ENCODE measurements at places on chromosomes 1 and 21.

GRCh38 chr21:41678016-41678923 lies 88.6 kb downstream of the RIPK4 start:
- DNase-seq: peak; percentile 92

- DNase-seq: no peak
These were observed 29.0 kb downstream of the WNT3A start for GRCh38 chr1:228035844-228036243.

- no peak for DNase-seq
These were observed 12.6 kb downstream of the FHAD1 start for GRCh38 chr1:15259622-15260007.

DNA sequence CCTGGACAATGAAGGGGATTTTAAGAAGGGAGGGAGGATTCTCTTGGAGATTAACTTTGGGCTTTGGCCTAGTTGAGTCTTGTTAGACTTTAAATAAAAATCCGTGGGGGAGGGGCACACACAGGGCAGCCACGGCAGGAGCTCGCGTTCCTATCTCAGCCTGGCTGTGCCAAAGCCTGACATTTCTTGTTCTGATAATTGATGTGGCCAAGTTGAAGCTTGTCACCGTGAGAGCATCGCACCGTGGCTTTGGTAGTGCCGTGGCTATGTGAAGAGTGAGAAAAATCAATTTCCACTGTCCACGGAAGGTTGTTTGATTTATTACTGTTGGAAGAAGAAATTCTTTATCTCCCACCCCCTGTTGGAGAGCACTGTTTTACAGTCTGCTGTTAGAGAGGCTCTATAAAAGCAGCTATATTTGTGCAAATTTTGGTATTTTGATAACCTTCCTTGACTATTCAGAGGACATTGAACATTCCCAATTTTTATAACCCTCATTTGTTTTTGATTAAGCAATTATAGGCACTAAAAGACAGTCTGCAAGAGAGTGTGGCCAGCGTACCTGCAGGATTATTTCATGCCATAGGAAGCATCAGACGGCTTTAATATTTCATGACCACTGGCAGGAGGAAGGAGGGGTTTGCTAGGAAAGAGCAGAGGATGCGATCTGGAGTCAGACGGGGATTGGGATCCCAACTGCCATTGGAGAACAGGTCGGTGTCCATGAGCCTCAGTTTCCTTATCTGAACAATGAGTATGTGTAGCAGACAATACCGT lies 160.7 kb downstream of the KAZN start:
- DNase-seq: no peak

DNA sequence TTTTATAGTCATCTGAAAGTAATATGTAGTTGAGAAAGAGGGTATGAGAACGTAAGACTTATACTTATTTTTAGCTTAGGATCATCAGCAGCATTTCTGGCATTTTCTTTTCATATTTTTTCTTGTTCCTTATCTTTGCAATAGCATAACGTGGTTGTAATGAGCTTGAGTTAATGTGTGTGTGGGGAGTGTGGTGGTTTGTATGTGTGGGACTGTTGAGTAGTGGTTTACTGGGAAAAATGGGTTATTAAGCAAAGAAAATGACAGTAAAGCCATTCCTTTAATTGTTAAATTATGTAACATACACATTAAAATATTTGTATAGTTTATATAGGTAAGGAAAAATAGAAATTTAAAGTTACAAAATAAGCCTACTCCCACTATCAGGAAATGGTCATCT lies 15.2 kb downstream of the PIP5K1A start:
- DNase-seq: no peak

GRCh38 chr21:33299181-33299752 lies 25.5 kb upstream of the IFNAR1 start:
- DNase-seq: no peak

DNA sequence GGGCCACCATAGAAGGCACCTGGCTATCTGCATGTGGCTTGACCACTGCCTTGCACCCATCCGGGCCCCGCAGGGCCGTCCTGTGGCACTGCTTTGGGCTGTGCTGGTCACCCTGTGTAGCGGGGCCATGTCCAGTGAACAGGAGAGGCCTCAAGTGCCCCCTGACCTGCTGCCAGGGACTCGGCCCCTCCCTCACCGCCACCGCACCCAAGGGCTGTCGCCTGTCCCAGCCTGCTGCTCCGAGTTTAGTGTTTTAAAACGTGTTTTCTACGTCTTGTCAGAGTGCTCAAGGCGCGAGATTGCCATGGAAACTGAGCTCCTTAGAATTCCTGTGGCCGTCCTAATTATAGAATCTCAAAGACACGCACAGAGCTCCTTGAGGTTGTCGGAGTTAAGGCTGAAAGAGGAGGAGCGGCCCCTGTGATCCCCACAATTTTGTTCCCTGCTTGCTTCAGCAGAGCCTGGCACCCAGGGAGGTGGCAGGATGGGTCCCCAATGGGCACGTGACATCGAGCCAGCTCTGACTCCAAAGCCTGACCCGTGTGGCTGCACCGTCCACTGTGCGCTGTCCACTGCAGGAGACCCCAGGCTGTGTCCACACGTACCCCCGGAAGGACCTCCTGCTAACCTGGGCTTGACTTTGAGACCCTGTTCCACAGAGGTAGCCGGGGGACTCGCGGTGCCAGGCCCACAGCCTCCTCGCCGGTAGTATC lies 66.2 kb downstream of the FAAP20 start:
- no peak for DNase-seq

DNA sequence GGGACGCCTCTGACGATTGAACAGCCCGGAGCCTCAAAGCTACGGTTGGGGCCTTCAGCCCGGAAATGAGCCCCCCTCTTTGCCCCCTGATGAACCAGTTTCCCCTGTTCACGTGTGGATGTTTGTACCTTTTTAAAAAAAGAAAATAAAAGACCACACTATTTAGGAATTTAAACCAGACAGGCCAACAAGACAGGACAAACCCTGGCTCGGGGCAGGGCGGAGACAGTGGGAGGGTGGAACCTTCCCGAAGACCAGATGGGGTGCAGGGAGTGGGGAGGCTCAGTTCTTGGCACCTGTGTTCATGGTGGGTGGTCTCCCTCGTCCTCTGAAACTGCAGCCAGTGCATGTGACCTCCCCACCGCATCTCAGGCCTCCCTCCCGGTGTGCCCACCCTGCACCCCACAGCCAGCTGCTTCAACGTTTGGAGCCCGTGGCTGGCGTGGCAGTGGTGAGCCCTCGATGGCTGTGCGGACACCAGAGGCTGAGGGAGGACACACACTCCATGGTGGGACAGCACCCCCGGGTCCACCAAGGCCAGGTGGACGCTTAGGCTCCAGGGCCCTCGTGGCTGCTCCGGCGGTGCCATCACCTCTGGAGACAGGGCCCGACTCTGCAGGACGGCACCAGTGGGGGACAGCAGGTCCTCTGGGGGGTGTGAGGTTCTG lies 45.6 kb downstream of the COL18A1 start:
- no peak for DNase-seq

DNA sequence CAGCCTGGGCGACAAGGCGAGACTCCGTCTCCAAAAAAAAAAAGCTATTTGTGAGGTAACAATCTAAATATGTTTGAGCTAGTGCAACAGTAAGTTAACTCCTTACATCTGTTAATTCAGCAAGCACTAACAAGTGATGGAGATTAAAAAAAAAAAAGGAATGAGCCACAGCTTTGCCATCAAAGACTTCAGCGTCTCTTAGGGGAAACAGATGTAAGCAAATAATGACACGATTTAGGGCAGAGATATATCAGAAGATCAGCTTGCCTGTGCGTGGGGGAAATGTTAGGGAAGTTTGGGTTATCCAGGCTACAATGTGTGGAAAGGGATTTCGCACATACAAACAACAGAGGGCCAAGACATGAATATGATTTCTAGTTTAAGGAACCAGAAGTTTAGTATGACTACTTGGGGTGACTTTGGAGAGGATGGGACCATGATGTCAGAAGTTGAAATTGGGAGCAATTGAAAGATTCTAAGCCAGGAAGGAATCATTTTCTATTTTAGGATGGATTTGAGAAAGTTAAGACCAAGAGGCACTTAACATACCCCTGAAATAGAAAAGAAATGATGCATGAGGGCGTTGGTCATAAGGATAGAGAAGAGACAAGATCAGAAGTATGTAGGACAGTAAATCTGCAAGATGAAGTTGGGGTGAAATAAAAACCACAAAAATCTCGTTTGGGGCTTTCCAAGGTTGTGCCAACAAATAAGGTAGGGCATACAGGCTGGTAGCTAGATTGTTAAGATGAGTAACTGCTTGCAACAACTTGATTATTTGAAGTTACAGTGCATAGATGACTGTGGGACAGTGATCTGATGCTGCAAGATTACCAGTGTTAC lies 2.4 kb upstream of the BRWD1 start:
- DNase-seq: no peak

- DNase-seq: peak; percentile 46
These were observed 46.9 kb upstream of the GNG12 start for GRCh38 chr1:67880056-67880601.

GRCh38 chr1:238701024-238701423 lies 685.3 kb upstream of the CHRM3 start:
- no peak for DNase-seq

GRCh38 chr1:155479205-155479604 lies 83.4 kb downstream of the ASH1L start:
- DNase-seq: no peak

- DNase-seq: no peak
These were observed 76.5 kb upstream of the CTTNBP2NL start for GRCh38 chr1:112319371-112320040.

DNA sequence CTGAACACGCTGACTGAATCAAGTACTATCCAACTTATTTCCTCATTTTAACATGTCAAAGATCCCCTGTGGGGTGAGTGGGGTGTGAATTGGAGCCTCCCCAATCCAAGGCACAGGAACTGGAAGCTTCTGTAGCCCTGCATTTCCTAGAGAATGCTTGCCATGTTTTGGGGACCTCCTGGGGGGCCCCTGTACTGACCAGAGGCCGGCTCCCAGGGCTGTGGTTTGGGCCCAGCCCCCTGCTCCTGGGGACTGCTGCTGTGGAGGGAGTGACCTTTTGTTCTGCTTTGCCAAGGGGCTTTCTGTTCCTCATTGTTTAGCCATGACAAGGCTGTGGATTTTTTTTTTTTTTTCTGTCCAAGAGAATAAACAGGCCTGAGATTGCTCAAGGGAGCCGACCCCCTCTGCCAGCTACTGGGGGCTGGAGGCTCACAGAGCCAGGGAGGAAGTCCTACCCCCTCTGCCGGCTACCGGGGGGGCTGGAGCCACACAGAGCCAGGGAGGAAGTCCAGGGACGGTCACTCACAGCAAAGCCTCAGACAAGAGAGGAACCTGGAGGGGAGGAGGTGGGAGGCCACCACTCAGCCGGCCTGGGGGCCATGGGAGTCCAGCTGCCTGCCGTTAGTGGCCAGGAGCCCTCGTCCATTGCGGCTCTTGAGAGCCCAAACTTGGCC lies 17.4 kb downstream of the TNFRSF1B start:
- no peak for DNase-seq

DNA sequence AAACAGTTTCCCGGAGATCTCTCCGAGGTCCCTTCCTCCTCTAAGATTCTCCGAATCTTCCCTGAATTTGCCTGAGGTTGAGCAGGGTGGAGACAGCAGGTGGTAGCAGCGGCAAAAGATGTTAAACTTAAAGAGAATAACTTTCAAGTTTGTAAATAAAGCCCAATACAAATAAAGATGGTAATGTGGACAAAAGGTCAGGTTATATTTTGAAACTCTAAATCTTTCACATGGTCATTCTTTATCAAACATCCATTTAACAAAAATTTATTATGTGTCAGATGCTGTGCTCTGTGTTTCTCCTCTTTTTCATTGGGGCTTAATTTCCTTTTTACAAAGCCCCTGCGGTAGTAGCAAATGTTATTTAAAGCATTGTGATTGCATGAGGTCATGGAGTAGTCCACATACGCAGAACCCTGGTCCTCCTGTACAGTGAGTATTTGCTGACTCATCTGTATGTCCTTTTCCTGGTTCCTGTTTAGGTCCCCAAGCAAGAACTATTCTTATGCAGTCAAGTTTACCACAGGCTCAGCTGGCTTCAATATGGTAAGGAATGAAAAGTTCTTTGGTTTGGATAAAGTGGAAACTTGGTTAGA lies 119.2 kb downstream of the ITSN1 start:
- peak; percentile 66 for DNase-seq

DNA sequence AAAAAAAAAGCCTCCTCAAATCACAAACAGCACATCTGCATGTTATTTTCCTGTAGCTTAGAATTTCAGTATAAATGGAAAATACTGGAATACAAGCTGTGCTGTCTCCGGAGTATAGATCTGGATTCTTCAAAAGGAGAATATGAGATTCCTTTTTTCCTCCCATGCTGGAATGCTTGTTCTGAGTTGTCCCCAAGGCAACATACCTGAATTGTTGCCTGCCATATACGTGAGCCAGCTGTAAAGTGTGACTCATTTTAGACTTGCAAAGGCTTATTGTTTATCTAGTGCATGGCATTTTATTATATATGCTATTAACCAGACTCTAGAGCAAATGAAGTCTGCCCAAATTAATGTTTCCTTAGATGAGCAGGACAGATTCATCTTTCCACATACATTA lies 95.0 kb upstream of the C1orf105 start:
- peak; percentile 75 for DNase-seq

- DNase-seq: peak; percentile 86
These were observed 116.3 kb downstream of the EPHB2 start for GRCh38 chr1:22826604-22827580.

All from HT-29 (cell line).